CD8-positive, alpha-beta memory T cell (primary cell): ENCODE measurements at places on chromosomes 3 and 15. TPM values are rescaled to one million over a fixed set of nuclear protein-coding genes. Genes with fewer than 3 reads are reported as not detected.

Gene GOLGA6A
- total RNA-seq, result 0.07 TPM

Gene CKMT1B
- not detected for total RNA-seq

- H3K36me3 ChIP-seq, result peaks cover 19% of the 10 kb centered on the region
- no peaks in the 10 kb centered on the region for H3K4me1 ChIP-seq
Measured at GRCh38 chr3:53862241-53862640, 15.9 kb downstream of the IL17RB start.

GRCh38 chr3:139552632-139553365, 13.3 kb upstream of the RBP1 start:
- H3K27me3 ChIP-seq, result no peaks in the 10 kb centered on the region
- no peaks in the 10 kb centered on the region for H3K36me3 ChIP-seq
- H3K4me1 ChIP-seq, result no peaks in the 10 kb centered on the region
- H3K27ac ChIP-seq, result no peak overlapping the region
- DNase-seq, result no peak
- H3K4me3 ChIP-seq, result no peak overlapping the region

DNA sequence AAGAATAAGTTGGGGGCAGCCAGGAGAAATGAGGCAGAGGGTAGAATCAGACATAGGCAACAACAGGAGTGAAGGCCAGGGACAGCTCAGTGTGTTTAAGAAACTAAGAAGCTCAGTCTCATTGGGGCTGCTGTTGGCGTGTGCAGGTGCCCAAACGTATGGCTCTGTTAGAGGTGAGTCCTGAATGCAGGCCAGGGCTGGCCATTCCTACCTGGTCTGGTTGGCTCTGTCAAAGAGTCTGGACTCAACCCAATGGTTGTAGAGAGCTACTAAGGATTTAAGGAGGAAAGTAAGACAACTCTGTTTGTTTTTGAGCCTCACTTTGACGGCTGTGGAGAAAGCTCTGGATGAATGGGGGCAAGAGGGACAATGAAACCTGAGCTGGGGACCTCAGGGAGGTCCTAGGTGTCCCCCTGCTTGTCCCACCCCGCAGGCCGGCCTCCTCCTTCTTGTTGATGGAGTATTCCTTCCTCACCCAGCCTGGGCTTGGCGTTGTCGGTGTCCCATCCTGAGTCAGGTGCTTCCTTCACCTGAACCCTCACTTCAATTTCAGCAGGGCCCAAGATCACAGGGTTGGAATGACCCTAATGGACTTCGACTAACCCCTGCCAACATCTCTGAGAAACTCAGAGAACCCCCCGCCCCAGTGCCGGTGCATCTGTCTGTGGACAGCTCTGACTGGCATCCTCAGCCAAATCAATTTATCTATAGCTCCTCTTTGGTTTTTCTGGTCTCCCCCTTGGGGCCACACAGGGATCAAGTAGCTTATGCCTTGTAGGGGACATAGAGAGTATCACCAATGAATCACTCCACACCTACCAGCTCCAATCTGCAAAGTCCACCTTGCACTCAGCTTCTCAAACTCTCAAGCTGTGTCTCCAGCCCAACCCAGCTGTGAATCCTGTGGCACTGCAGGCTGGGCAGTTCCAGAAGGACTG, 8.3 kb downstream of the ITGA11 start:
- H3K4me1 ChIP-seq, result no peaks in the 10 kb centered on the region
- H3K27ac ChIP-seq, result no peak overlapping the region
- no peaks in the 10 kb centered on the region for H3K27me3 ChIP-seq
- no peak overlapping the region for H3K4me3 ChIP-seq
- no peaks in the 10 kb centered on the region for H3K36me3 ChIP-seq

- H3K4me1 ChIP-seq, result no peaks in the 10 kb centered on the region
- H3K36me3 ChIP-seq, result no peaks in the 10 kb centered on the region
Measured at GRCh38 chr3:54192026-54192425, 69.7 kb downstream of the CACNA2D3 start.

- no peak overlapping the region for H3K4me3 ChIP-seq
- H3K4me1 ChIP-seq, result no peaks in the 10 kb centered on the region
- no peak overlapping the region for H3K27ac ChIP-seq
- no peak for DNase-seq
Measured at GRCh38 chr15:69557707-69558409, 105.2 kb downstream of the RPLP1 start.

GRCh38 chr3:142013993-142014392, 135.4 kb downstream of the TFDP2 start:
- no peaks in the 10 kb centered on the region for H3K36me3 ChIP-seq
- H3K27ac ChIP-seq, result no peak overlapping the region
- no peaks in the 10 kb centered on the region for H3K4me1 ChIP-seq
- no peak overlapping the region for H3K4me3 ChIP-seq
- H3K27me3 ChIP-seq, result no peaks in the 10 kb centered on the region
